Amygdala (tissue), 56 donors: ENCODE measurements at places on chromosomes 1 and 21.

GRCh38 chr1:6905331-6905730 is 120.1 kb downstream of the CAMTA1 start:
- DNase-seq: no peak

- DNase-seq: no peak
Observed at GRCh38 chr1:206836111-206836510, 29.3 kb upstream of the IL20 start.

GRCh38 chr1:114861384-114861783 is 6.7 kb downstream of the SYCP1 start:
- no peak for DNase-seq

GRCh38 chr1:111851552-111851951 is 95.9 kb downstream of the DDX20 start:
- DNase-seq: no peak

DNA sequence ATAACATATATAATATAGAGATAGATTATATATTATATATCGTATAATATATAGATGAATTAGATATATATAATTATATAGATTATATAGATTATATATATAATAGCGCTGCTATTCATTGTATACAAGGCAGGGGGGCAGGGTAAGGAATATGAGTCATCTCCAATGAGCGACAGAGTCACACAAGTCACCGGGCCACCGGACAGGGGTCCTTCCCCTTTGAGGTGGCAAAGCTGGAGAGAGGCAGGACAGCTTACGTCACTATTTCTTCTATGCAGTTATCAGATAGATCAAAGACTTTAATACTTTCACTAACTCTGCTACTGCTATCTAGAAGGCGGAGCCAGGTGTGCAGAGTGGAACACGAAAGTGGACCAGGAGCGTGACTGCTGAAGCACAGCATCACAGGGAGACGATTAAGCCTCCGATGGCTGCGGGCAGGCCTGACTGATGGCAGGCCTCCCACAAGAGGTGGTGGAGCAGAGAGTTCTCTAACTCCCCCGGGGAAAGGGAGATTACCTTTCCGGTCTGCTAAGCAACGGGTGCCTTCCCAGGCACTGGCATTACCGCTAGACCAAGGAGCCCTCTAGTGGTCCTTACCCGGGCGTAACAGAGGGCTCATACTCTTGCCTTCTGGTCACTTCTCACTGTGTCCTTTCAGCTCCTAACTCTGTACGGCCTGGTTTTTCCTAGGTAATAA is 2154.7 kb downstream of the MRPL39 start:
- no peak for DNase-seq

DNA sequence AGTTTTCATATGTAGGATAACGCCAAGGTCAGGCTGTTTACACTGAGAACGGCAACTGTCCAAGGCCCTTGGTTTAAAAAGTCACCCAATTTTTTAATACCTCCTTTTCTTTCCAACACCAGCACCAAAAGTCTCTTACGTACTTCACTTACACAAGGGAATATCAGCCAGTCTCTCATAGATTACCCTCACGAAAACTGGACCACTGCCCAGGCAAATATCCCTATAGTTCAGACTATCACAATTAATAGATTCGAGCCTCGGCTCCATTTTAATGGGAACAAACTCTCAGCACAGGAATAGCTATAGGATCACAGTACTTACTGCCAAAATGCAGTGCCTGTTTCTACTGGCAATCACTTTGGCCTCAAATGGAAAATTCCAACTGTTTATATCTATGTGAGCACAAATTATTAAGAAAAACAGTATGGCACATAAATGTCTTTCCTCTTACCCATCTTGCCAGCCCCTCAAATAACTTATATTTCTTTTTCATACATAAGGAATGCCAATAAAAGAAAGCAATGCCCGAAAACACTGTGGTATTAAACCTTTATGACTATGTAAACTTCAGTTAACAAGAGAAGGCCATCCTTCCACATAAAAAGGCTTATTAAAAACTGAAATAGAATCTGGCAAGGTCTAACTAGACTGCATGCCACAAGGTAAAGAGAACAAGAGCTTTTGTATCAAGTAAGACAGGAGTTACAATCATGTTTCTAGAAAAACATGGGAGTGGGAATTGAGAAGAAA is 97.8 kb downstream of the SLC45A1 start:
- no peak for DNase-seq
